Bone marrow (tissue), 2 donors: ENCODE measurements at places on chromosomes 5 and 9.

DNA sequence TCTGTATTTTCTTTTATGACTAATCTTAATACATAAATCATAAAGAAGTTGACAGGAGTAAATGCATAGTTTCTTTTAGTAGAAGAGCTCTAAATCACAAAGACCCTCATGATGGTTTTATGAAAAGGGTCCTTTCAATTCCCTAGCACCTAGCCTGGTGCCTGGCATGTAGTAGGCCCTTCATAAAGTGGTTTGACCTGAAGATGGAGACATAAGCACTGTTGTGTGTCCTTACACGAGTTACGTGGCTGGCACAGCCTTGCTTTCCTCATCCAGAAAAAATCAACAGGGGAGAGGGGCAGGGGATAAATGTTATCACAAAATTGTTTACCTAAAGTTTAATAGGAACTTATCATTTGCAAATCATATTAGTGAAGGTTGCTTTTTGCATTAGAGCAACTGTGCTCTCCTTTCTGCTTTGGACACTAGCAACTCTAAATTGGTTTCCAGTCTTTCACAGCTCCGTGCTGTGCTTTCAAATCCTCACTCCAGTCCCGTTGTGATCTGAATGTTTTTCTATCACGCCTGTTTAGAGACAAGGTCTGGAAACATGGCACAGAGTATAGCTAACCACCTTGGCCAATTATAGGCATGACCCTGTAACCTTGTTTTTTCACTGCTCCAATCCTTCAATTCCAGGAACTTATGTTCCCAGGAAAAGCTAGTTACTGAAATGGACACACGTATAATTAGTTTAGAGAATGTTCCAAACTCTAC lies 55.7 kb downstream of the ARL15 start:
- DNase-seq = no peak

GRCh38 chr5:170269579-170269978 lies 28.0 kb downstream of the LCP2 start:
- no peak for DNase-seq

DNA sequence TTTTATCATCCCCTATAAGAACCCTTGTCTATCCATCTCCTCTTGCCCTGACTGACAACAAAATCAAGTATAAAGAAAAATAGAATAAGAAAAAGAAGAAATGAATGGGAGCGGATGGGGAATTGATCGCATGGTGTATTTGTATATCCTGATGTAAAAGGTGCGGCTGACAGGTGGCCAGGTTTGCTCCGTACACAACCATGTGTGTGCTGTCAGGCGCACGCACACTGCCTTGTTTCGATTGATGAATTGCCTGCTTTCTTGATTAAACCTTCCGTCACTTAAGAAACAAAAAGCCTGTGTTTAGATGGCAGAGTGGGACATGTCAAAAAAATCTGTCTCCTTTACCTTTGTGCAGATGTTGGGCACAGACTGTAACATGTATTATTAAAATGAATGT lies 102.6 kb downstream of the MVB12B start:
- DNase-seq = no peak

GRCh38 chr5:109479260-109479860 lies 69.6 kb upstream of the PJA2 start:
- no peak for DNase-seq

DNA sequence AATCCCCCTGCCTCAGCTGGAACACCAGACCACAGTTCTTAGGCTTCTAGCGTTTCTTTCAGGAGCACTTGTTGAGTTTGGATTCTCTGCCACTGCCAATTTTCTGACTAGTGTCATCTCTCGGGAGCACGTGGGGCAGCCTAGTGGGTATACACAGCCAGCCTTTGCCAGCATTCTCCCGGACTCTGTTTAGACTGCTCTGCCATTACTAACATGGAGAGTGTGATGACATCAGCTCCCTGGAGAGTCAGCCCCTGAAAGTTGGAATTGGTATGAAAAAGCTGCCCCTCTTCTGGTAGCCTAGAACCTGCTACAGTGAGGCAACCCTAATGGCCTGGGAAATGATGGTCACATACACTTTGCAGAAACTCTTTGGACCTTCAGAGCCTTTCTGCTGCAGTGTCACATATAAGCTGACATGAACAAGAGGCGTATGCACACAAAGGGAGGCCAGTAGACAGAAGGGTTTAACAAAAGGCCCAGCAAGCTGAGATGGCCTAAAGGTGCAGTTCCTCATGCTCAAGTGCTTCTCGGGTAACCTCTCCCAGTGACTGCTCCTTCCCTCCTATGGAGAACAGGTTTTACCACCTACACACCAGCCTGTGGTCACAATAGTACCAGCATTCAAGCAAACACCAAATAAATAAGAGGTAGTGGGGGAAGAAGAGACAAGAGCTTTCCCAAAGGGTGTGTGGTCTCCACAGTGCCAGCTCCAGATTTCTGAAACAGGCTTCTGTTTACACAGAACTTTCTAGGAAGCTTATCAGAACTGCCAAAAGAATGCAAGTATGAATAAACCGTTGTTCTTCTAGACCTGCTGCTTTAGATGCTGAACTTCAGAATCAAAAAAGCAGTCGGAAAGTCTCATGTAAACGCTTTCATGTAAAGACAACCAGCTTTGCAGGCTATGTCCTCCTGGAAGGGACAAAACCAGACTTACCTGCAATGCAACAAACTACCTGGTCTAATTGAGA lies 16.5 kb downstream of the SPACA9 start:
- DNase-seq = no peak

DNA sequence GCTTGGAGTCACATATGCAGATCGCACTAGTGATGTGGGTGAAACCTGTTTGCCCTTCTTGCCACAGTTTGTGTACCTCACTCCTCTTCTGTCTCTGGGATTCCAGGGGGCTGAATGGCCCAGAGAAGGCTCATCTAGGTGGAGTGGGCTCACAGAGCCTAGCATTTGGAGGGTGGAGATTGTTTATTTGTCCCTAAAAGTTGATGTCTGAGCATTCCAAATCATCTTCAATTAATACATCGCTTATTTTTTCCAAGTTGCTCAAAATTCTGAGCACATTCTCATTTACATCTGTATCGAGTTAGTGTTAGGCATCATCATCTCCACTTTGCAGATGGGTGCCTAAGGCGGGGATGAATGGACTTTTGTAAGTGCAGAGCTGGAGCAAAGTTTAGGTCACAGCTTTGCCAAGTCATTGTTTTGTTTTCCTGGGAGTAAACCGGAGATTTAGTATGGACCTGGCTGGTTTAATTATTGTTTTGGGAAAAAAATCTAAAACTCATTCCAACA lies 2.0 kb downstream of the ABL1 start:
- DNase-seq = no peak

- DNase-seq = no peak
Observed at GRCh38 chr5:78591972-78592700, 56.4 kb downstream of the LHFPL2 start.

DNA sequence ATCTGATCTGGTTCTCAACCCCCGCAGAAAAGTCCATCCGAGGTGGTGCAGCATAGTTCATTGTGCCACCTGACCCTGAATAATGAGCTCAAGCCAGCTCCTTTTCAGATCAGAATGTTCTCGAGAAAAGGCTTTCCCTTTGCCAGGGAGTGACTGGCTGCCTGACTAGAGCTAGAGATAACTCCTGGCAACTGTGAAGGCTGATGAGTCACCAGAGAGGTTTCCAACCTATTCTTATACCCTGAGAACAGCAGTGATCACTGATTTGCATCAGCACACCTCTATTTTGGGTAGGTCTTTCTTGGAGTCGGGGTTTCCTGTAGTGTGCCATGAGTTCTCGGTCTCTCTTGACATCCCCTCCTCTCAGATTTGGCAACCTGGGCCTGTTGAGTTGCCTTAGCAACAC lies 127.9 kb downstream of the PIK3R1 start:
- DNase-seq = no peak

GRCh38 chr9:78595200-78595945 lies 298.4 kb downstream of the PSAT1 start:
- no peak for DNase-seq

DNA sequence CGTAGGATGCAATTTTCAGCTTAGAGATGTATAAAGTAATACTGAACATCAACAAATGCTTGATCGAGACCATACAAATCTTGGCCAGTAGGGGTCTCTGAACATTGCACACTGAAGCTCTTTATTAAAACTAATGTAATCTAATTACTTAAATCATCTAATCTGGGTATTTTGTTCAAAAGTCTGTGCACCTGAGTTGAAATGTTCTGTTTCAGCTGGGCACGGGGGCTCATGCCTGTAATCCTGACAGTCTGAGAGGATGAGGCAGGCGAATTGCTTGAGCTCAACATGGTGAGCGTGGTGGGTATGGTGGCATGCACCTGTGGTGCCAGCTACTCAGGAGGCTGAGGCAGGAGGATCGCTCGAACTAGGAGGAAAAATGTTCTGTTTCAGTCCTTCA lies 41.0 kb downstream of the ESM1 start:
- DNase-seq = no peak

DNA sequence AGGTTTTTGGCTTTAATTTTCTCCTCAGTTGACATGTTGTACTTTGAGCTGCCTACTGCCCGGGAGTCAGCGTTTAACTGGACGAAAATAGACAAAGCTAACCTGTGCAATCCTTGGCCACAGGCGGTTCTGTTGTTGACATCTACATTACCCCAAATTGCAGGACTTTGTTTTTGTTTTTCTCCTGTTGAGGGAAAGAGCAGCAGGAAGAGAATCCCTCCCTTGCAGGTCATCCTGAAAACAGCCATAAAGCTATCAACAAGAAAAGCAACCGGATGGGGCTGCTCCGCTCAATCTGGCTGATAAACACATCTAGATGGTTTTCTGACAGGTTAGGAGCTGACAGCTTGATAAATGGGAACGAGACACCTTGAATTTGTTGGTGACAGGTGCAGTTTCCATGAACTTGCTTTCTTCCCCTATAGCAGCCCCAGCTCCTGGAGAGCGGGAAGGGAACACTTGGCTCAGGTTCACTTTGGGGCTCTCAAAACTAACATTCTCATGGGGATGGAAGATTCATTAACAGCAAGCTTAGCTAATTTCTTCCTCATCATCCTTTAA lies 331.5 kb downstream of the SLIT3 start:
- DNase-seq = no peak

DNA sequence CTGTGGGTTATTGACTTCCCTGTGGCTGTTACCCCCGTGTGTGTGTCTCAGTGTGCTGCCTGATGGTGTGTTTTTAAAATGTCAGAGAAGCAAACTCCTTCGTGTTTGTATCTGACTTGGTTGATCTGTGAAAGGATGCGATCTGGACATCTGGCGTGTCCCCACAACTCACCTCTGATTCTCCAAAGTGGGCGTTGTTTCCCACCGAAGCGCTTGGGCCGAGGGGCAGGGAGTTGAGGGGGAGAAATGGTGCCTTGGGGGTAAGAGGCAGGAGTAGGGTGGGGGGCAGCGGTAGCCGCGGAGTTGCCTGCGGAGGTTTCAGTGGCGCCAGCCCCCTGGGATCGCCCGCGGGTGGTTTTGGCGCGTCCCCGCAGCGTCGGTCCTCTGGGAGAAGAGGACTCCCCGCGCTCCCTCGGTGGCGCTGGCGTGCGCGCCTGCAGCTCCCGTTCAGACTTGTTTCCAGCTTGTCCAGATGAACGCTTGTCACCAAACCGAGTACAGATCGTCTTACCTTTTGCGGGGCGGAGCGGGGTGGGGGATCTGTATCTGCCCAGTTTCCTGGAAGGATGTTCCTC lies 1.1 kb downstream of the MAST4 start:
- peak; percentile 15 for DNase-seq

GRCh38 chr5:52989025-52989780 lies at the start of gene ITGA2:
Gene ITGA2, plus strand, starts transcription at chr5:52989352. Its CDS starts 117 bp downstream, at chr5:52989469.
- DNase-seq = no peak

GRCh38 chr5:87867281-87867680 lies 401.4 kb downstream of the TMEM161B start:
- no peak for DNase-seq

DNA sequence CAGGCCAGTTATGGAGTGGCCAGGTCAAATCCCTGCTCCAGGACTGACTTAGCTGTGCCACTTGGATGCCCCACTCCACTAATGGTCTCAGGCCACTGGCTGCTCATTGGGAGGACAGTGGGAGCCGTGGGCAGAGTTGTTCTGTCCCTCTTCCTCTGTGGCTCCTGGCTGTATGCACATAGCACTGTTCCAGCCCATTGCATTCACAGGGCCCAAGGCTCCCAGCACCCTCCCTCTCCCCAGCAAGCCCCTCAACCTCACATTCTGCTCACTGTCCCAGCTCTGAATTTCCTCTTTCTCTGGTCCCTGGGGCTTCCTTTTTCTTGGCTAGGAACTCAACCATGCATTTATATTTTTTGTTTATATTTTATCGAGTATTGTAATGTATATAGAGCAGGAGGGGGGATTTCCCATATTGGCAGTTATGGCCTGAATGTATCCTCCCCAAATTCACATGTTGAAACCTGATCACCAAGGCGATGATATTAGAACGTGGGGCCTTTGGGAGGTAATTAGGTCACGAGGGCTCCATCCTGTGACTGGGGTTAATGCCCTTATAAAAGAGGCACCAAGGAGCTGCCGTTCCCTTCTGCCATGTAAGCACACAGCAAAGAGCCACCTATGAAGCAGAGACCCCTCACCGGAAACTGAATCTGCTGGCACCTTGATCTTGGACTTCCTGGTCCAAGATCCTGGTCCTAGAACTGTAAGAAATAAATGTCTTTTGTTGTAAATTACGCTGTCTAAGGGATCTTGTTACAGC lies 17.0 kb upstream of the MVB12B start:
- DNase-seq = no peak

- DNase-seq = no peak
Observed at GRCh38 chr9:37100327-37100726, 20.0 kb upstream of the ZCCHC7 start.

- DNase-seq = no peak
Observed at GRCh38 chr5:14008819-14009311, 64.4 kb upstream of the DNAH5 start.

DNA sequence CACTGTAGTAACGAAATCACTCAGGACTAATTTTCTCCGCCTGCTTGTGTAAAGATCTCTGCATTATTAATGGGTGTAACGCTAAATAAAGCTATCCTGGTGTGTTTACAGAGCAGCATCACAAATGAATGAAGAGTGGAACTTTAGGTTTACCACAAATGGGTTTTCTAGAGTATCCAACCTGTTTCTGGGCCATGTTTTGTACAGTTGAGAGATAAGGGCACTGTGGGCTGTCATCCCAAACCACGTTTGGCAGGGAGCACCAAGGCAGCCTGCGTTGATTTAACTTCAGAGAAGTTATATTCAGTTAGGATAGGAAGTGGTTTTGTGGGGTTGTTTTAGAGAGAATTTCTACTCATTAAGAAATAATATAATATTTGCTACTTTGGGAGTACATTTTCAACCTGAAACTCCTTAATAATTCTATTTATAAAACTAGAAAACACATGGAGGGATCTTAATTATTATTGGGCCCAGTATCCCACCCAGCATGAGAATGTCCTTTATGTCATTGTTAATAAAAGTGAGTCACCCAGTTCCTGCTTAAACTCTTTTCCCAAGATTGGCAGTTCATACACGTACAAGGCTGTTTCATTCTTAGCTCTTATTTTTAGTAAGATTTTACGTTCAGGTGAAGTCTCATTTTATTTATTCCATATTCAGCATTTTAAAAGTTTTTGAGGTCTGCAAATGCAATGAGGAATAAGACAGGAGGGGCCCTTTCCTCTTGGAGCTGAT lies 8.0 kb downstream of the KCNN2 start:
- DNase-seq = no peak

DNA sequence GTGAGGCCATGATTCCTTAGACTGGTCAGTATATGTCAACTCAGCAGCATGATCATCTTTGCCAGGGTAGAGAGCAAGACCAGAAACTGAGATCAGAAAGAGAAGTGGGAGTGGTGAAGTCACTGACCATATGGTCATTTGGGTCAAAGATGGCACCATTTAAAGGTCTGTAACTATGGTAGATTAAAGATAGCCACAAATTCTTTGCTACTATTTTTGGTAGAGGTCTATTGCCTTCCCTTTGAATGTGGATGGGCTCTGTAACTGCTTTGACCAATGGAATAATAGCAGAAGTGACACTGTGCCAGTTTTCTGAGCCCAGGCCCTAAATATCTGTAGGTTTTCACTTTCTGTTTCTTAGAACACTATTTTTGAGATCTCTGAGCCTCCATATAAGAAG lies 117.6 kb downstream of the PCSK1 start:
- no peak for DNase-seq
